ENCODE measurements at places on chromosomes 5 and 9.

- no peak for DNase-seq
These were observed 25.4 kb downstream of the FBXO10 start for GRCh38 chr9:37550781-37551180.

DNA sequence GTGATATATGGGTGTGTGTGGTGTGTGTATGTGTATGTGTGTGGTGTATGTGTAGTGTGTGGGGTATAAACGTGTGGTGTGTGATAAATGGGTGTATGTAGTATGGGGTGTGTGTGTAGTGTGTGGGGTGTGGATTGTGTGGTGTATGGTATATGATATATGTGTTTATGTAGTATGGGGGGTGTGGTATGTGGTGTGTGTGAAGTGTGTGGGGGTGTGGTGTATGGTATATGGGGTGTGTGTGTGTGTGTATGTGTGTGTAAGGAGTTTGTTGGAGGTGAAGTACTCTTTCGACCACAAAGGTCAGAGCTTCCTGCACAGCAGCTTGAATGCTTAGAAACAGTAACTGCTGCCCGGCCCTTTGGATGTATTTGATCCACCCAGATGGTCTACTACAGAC, 145.2 kb upstream of the IQGAP2 start:
- DNase-seq: no peak

DNA sequence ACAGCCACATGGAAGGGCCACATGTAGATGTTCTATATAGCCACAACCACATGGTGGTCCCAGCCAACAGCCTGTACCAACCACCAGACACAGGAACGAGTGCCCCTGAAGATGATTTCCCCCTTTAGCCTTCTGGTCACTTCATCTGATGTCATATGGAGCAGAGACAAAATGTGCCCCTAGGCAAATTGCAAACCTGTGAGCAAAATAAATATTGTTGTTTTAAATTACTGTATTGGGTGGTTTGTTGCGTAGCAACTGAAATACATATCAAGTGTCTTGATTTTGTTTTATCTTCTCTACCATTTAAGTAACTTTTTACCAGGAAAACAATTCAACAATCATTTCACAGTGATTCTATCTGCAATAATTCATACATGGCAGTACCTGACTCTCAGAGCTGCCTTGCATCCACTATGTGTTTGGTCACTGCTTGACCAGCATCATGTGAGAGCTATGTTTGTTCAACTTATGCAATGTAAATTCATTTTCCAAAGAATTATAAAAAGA, 142.5 kb upstream of the VLDLR start:
- DNase-seq: no peak

DNA sequence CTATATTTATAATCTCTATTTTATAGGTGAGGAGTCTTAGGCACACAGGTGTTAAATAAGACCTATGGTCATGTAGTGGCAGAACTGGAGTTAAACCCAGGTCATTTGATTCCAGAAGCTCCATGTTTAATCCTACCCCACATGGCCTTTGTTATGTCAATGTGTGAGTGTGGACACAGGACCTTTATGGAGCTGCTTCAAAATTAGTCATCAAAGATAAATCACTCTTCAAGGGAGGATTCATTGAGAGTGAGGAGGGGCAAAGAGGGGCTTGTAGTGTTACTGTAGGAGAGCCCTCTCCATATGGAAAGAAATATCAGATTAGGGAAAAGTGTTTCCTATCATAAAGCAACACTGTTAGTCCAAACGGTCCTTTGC, 74.6 kb upstream of the ARRDC3 start:
- no peak for DNase-seq

GRCh38 chr5:1897386-1897785, 14.7 kb upstream of the IRX4 start:
- DNase-seq: no peak

- no peak for DNase-seq
These were observed 44.3 kb upstream of the ZBED3 start for GRCh38 chr5:77131361-77131760.

DNA sequence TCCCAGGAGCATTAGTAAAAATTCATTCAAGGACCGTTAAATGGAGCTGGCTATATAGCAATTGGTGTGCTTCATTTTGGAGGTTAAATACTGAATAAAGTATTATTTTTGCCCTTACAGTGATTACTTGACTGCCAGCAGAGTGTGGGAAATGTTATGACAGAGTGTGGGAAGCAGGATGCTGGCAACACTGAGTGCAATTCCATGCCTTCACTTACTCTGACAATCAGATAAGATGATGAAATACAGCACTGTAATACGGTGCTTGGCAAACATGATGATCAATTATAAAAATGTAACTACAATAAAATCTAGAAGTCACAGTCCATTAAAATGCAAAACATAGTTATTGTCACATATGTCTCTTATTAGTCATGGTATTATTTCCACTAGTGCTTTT, 651.3 kb downstream of the PTPRD start:
- no peak for DNase-seq

DNA sequence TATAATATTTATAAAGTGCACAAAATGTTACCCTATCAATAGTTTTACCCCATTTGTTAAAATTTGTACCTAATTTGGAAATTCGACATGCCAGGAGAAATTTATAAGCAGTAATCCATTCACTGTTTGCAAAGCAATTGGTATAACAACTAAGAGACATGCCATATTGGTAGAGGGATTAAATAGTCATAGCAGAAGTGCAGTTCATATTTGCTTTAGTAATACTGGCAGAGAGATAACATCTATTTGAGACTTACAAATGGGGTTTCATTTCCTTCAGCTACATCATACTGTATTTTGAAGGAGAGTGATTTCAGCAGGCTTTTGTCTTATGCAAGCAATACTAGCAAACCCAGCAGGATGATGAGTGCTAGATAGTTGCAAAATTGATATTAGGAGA, 610.4 kb upstream of the CDH10 start:
- DNase-seq: no peak

DNA sequence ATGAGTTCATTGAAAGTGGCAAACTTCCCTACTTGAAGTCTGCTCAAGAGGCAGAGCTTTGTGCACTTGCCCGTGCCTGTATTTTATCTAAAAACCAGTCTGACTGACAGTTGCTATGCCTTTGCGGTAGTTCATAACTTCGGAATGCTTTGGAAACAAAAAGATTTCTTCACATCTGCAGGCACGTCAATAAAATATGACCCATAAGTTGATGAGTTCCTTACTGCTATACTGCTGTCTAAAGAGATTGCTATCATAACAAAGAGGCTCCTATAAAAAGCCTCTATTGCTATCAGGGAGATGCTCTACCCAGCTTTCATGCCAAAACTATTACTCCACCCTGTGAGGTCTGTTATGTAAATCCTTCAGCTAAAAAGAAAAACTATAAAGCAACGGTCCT, 25.4 kb upstream of the RNF20 start:
- DNase-seq: no peak

DNA sequence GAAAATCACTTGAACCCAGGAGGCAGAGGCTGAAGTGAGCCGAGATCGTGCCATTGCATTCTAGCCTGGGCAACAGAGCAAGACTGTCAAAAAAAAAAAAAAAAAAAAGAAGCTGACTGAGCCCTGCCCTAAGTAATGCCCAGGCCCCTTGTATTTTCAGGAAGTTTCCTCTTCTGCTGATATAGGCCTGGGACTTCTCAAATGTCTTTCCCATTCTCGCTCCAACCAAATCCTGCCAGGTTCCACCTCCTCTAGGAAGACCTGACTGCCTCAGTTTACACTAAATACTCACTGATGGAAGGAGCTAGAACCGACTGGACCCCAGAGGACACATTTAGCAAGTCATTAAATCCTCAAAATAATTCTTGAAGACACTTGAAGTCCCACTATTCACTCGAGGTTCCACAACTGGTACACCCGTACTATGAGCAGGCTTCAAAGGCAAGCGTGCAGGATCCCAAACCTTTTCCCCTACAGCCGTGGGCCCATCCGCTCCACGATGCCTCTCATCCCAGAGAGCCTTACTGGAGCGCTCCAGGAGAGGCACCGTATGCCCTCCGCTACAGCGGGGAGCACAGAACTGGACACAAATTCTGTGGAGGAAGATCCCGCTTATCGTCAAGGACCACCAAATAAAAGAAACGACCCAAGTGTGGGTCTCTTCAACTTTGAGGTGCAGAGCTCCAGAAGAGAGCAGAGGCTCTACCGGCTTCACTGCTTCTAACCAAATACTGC, 676 bp downstream of the NOL6 start:
- no peak for DNase-seq

DNA sequence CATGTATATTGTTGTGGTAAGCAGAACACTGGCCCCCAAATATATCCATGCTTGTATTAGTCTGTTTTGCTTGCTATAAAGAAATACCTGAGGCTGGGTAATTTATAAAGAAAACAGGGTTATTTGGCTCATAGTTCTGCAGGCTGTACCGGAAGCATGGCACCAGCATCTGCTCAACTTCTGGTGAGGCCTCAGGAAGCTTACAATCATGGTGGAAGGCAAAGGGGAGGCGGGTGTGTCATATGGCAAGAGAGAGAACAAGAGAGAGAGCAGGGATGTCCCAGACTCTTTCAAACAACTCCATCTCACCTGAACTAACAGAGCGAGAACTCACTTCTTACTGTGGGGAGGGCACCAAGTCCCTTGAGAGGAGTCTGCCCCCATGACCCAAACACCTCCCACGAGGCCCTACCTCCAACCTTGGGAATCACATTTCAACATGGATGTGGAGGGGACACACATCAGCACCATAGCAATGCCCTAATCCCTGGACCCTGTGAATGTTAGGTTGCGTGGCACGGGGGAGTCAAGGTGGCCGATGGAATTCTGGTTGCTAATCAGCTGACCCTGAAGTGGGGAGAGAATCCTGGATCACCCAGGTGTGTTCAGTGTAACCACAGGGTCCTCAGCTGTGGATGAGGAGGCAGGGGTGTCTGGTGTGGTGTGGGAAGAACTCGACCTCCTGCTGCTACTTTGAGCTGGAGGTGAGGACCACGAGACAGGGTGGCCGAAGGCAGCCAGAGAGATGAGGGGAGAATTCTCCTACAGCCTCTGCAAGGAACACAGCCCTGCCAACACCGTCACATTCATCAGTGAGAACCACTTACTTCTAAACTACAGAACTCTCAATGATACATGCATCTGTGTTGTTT, 172.8 kb downstream of the AUH start:
- DNase-seq: no peak
